ENCODE measurements at places on chromosomes 5 and 9.
A peak's percentile ranks its signal among the peaks of the same experiment; 100 is the strongest.

DNA sequence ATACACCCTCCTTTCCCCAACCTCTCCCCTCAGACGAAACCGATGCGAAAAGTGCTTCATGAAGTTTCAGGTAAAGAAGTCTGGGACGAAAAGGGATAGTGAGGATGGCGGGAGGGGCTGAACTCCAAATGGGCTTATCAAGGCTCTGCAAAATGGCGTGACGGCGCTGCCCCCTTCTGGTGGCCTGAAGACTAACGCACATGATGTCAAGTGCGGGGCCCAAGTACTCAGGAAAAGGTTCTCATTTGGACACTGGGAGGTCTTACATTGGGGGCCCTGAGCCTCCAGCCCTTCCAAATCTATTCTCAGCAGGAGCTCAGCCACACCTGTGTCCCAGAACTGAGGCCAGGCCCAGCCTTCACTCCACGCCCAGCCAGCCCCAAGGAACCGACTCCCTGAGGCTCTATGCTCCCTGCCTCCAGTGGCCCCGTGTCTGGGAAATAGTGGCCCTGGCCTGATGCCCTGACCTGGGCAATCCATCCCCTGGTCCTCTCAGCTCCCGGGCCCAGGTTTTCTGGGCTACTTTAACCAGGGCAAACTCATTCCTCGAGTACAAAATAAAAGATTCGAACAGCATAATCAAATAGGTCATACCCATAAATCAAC is 119.9 kb downstream of the KCNIP1 start:
- DNase-seq = peak; percentile 77

GRCh38 chr5:67997148-67997547 is 218.4 kb upstream of the PIK3R1 start:
- DNase-seq = no peak

DNA sequence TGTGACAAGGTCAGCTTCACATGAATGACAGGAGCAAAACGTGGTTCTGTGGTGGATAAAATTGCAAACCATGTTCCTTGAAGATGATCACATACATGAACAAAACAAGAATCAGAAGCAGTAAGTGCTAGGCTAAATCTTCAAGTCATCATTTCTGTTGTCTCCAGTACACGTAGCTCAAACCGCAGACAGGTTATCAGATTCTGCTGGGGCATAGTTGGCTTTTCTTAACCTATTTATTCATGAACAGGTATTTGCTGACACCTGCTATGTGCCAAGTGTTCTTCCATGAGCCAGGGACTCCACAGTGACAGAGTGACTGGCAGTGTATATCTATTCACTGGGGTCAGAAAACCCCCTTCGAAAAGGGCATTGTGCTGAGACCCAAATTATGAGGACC is 20.8 kb downstream of the MFAP3 start:
- no peak for DNase-seq

GRCh38 chr5:72108202-72109061 is 1.2 kb downstream of the MAP1B start:
- peak; percentile 82 for DNase-seq

GRCh38 chr9:79396168-79396567 is 175.6 kb upstream of the TLE4 start:
- no peak for DNase-seq

- DNase-seq = no peak
Measured at GRCh38 chr9:91818647-91819403, 131.2 kb downstream of the ROR2 start.

DNA sequence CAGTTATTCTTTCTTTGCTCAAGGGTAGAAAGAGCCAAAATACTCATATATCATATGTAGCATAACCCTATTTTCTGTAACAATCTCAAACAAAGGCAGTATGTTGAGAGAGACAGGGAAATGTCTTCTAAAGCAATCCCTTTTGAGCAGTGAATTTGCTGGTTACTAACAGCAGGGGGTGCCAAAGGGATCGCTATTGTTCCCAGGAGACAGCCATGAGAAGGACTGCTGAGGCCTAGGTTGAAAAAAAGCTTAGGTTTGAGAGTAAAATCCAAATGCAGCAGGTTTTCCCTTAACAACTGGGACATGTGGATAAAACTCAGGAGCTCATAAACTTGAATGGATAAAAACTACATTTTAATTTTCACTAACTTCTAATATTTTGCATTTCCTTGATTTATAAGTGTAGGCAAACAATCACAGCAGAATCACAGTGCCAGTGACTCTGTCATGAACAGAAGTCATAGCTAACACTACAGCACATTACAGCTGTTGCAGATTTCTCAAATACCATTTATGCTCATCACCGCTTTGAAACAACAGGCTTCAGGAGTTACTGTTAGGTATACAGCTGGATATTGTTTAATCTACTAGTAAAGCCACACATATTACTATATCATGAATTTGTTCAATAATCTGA is 148.4 kb downstream of the MAPKAP1 start:
- DNase-seq = peak; percentile 84

- no peak for DNase-seq
Measured at GRCh38 chr5:53463909-53464621, 16.4 kb upstream of the FST start.

GRCh38 chr9:116234081-116234480 is 80.5 kb downstream of the PAPPA start:
- no peak for DNase-seq

- peak; percentile 47 for DNase-seq
Measured at GRCh38 chr9:128048663-128049062, 18.5 kb downstream of the NAIF1 start.

GRCh38 chr9:120388003-120388855 is 191.7 kb downstream of the CDK5RAP2 start:
- DNase-seq = no peak

DNA sequence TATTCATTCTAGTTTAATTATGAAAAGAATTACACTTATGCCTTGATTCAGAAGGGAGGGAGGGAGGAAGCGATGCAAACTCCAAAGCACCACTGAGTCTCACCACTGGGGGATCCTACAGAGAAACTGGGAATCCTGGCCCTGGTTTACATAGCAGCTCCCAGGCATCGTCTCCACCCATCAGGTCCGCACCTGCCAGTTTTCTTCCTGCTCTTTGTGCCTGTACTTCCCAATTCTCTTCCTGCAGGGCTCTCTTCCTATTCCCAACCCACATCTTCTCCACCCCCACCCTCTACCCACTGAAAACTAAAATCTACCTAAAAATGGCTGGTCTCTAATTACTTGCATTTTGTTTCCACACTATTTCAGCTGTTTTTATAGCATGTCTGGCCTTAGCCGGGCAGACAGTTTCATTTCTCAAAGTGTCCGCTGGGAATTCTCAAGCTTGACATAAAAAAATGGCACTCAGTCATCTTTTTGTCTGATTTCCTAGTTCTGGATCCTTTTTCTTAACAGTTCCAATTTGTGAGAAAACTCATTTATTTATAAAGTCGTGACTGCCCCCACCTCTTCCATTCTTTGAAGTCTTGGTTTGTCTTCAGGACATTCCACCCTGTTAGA is 1.6 kb upstream of the TNIP1 start:
- DNase-seq = peak; percentile 64

- no peak for DNase-seq
Measured at GRCh38 chr5:59845730-59846129, 47.8 kb downstream of the PDE4D start.

DNA sequence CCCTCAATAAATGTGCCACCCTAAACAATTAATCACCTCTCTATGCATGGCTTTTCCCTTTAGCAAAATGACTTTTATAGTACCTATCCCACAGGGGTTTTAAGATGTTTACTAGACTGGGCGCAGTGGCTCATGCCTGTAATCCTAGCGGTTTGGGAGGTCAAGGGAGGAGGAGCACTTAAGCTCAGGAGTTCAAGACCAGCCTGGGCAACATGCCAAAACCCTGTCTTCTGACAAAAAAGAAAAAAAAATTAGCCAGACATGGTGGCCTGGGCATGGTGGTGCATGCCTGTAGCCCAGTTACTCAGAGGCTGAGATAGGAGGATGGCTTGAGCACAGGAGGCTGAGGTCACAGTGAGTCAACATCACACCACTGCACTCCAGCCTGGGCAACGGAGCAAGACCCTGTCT is 13.5 kb downstream of the SH3TC2 start:
- no peak for DNase-seq

GRCh38 chr9:89635816-89636215 is 31.0 kb downstream of the GADD45G start:
- no peak for DNase-seq

DNA sequence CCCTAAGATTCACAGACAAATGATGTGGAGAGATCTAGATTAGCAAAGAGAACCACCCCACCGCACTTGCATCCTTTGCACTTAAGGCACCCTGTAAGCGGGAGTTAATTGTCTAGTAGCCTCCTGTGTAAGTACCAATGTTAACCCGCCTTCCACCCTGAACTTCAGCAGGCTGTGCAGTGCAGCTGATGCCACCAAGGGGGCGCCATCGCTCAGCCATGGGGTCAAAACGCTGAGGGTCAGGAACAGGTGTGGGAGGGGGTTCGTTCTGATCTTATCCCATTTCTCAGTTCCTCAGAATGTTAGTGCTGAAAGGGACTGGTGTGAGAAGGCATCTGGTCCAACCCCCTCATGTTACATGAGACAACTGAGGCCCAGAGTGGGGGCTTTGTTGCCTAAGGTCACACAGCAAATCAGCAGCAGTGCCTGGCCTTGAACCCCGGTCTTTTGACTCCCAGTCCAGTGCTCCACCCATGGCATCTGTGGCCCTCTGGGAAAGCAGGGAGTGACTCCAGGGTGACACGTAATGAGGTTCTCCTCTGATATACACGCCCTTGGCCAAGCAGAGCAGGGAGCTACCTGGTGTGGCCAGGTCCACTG is 57.3 kb downstream of the CYFIP2 start:
- DNase-seq = peak; percentile 78

DNA sequence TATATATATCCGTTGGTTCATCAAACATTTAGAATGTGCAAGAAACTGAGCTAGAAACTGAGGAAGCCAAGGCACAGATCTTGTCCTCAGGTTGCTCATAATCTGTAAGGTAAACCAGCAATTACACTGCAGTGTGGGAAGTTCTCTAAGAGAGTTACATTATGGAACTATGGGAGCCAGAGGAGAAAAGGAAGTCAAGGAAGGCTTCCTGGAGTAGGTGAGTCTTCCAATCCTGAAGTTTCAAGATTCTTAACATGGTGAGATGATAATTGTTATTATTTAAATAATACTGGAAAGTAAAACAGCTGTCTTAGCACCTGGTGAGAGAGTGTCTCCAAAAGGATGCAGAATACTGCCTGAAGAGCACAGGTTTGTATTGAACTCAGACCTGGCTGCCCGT is 44.2 kb downstream of the PDE6A start:
- no peak for DNase-seq

DNA sequence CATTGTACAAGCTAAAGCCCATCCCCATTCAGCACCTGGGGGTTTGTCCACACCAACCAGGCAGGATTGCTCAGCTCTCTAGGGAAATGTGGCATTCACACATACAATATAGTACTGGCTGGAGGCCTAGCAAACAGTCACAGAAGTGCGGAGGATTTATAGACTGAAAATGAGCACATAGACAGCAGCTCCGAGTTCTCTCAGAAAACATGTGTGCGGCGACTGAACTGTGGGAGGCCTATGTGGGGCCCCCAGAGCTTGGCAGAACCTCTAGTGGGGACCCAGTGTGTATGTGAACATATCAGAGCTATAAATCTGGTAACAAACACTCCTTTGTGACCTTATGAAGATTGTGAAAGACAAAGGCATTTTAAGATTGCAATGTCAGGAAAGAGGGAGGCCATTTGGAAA is 431.1 kb downstream of the DTWD2 start:
- no peak for DNase-seq

DNA sequence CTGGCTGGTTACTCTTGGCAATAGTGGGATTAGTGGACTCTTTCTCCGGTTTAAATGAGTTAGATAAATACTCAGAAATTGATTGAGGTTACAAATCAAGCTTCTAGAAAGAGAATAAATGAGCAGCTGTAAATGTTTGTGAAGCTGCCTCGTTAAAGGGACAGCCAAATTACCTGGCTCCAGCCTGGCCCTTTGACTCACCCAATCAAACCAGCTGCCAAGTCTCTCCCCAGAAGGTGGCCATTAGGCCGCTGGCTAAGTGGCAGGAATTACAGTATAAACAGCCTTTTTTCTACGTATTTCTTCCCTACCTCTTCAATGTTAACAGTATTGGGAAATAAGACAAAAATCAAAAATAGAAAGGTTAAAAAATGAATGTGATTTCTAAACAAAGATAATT is 46.0 kb upstream of the SRFBP1 start:
- no peak for DNase-seq

GRCh38 chr5:52705720-52706119 is 82.0 kb upstream of the ITGA1 start:
- no peak for DNase-seq

DNA sequence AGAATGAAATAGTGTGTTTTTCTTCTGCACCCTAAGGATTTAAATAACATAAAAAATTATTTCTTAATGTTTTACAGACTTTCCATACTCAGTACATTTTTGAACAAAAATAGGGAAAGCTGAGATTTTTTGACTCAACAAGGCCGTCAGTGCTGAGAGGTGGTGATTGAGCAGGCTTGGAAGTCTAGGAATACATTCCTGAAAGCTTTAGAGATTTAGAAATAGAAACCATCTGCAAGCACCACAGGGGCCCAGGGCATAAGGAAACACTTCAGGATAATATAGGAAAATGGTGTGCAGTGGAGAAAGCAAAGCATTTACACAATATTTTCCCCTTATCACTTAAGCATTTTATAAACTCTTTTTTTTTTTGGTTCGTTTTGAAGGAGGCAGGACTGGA is 5.2 kb downstream of the BASP1 start:
- DNase-seq = no peak

DNA sequence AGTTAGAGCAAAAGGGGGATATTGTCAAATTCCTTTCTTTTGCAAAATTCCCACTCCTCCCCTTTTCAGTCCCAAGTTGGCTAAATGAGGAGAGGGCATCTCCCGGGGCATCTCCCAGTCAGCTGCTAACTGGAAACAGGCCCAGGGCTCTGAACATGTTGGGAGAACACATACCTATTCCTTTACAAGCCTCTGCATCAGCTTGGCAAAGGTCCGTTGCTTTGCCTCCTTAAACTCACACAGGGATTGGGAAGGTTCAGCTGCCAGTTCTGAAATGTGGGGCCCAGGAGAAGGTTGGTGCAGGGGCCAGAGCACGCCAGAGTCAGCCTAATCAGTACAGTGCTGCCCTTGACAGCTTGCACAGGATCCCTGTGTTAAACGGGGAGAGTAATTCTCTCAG is 11.0 kb upstream of the DMRT3 start:
- no peak for DNase-seq

DNA sequence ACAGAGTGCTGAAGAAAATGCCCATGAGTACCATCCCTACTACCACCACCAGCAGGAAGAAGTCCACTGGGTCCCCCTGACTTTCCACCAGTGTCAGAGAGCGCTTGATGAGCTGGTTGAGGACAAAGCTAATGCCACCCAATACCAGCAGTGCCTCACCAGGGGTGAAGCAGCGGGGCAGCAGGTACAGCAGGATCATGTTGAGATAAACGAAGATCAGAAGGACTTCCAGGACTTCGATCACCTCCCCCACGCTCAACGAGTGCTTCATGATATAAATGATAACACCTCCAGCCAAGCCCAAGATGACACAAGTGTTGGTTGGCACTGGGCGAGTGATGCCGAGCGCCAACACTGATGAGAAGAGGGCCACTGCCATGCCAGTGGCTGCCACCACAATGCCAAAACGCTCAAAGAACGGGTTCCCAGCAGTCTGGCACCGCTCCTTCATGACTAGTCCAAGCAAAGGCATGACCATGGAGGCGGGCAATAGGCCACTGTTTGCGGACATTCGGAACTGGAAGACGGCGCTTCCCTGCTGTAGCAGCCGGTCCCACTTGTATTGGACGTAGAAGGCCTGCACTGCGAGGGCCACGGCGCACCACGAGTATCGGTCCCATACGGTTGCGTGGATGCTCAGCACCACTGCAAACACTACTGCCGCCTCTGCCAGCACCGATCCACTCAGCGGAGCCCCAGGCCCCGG is 679 bp downstream of the DOLK start:
- no peak for DNase-seq

GRCh38 chr5:97162045-97162444 is 19.6 kb upstream of the LIX1 start:
- peak; percentile 56 for DNase-seq

Measured in iPS-NIHi11 (cell line).